ENCODE measurements at places on chromosomes 11 and 22. TPM values are rescaled to one million over a fixed set of nuclear protein-coding genes. Genes with fewer than 3 reads are reported as not detected.

The OR5AL1 gene
- not detected for polyA plus RNA-seq

DNA sequence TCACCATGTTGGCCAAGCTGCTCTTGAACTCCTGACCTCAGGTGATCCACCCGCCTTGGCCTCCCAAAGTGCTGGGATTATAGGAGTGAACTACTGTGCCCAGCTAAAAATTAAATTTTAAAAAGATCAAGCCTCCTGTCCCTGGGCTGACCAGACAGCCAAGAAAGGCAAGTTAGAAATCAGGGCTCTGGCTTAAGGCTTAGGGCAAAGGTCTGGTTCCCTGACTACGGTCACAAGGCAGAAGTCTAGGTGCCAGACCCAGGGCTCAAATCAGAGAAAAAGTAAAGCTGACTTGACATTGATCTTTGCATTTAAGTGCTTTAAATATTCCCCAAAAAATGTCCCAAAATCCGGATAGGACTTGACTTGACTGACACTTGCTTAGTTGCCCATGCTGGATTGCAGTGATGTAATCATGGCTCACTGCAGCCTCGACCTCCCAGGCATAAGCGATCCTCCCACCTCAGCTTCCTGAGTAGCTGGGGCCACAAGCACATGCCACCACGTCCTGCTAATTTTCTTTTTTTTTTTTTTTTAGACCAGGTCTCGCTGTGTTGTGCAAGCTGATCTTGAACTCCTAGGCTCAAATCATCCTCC lies 17.3 kb upstream of the CRKL start:
- no peaks in the 10 kb centered on the region for H3K27me3 ChIP-seq
- H3K4me1 ChIP-seq: no peaks in the 10 kb centered on the region
- no peak overlapping the region for H3K4me3 ChIP-seq

GRCh38 chr22:27880778-27881394 lies 38.2 kb downstream of the PITPNB start:
- H3K4me3 ChIP-seq: no peak overlapping the region
- no peak overlapping the region for H3K27ac ChIP-seq
- H3K27me3 ChIP-seq: no peaks in the 10 kb centered on the region
- no peaks in the 10 kb centered on the region for H3K36me3 ChIP-seq
- no peak for DNase-seq
- peaks cover 5% of the 10 kb centered on the region for H3K4me1 ChIP-seq

The MOGAT2 gene
- polyA plus RNA-seq: 1.1 TPM

The CARNS1 gene
- polyA plus RNA-seq: 0.80 TPM

- H3K4me3 ChIP-seq: no peak overlapping the region
- peaks cover 1% of the 10 kb centered on the region for H3K27me3 ChIP-seq
- H3K27ac ChIP-seq: no peak overlapping the region
- peak; percentile 24 for DNase-seq
These were observed 61.3 kb downstream of the IGLL5 start for GRCh38 chr22:22948651-22949571.

DNA sequence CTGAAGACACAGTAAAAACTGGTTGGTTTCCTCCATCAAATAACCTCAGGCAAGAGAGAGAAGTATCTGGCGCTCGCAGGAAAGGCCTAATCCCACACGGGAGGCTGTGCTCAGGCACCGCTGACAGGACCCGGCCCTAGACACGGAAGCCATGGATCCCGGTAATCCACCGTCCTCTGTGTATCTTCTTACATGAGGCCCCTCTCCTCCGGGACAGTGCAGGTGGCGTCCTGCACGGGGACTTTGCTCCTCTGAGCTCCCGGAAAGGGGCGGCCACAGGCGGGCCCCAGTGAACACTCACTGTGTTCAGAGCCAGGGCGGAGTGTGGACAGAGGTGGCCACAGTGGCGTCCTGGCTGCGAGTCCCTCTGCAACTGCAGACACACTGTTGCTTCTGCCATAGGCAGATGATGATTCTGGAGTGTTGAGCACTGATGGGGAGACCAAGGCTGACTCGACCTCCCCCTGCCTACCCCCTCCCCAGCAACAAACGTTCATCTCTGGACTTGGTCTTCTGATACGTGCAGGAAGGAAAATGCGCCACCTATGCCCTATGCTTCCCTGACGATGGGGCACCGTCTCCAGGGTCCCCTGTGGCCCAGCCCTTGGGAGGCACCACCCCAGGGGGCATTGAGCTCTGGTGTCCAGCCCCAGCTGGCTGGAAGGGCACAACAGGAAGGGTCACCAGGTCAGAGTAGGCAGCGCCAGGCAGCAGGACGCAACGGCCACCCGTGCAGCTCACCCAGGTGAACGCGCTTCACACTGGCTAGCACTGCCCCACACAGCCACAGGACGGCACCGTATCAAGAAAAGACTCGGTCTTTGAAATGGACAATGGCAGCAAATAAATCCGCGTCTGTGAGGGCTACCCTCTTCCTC lies 95.7 kb downstream of the TRMU start:
- no peak overlapping the region for H3K27ac ChIP-seq
- H3K4me1 ChIP-seq: no peaks in the 10 kb centered on the region
- H3K4me3 ChIP-seq: no peak overlapping the region
- DNase-seq: no peak
- no peaks in the 10 kb centered on the region for H3K36me3 ChIP-seq

DNA sequence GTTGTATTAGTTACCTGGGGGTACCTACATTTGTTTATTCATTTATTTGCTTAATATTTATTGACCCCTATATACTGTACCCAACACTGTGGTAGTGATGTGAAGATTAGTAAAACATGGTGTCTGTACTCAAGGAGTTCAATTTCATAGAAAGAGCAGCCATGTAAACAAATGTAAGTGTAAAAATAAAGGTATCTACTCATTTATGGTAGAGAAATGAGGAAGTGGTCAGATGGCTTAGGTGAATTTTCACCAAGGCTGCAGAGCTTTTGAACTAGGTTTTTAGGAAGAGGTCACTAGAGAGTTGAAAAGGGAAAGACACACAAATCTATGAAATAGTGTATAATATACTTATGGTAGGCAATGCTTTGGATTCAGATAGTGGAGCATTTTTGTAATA lies 11.1 kb downstream of the CTR9 start:
- H3K4me1 ChIP-seq: no peaks in the 10 kb centered on the region
- no peak for DNase-seq
- H3K36me3 ChIP-seq: peaks cover 8% of the 10 kb centered on the region

GRCh38 chr11:37788141-37788877 lies 1190.3 kb upstream of the RAG2 start:
- H3K4me3 ChIP-seq: no peak overlapping the region
- H3K27me3 ChIP-seq: no peaks in the 10 kb centered on the region
- DNase-seq: no peak
- H3K36me3 ChIP-seq: no peaks in the 10 kb centered on the region

GRCh38 chr11:70531281-70532065 lies 133.1 kb downstream of the CTTN start:
- no peak overlapping the region for H3K27ac ChIP-seq
- H3K4me1 ChIP-seq: no peaks in the 10 kb centered on the region
- H3K36me3 ChIP-seq: no peaks in the 10 kb centered on the region

The IL18 gene
- 37.4 TPM for polyA plus RNA-seq

- no peak overlapping the region for H3K27ac ChIP-seq
- DNase-seq: no peak
These were observed 9.4 kb downstream of the GSTP1 start for GRCh38 chr11:67592880-67593564.

The RIBC2 gene
- not detected for polyA plus RNA-seq

- H3K27me3 ChIP-seq: no peaks in the 10 kb centered on the region
- no peak overlapping the region for H3K4me3 ChIP-seq
- no peak overlapping the region for H3K27ac ChIP-seq
- H3K36me3 ChIP-seq: no peaks in the 10 kb centered on the region
These were observed 63.5 kb upstream of the WNT11 start for GRCh38 chr11:76269661-76270261.

The MYRF gene
- polyA plus RNA-seq: 6.0 TPM

- no peaks in the 10 kb centered on the region for H3K27me3 ChIP-seq
- peak overlapping the region; percentile 72 for H3K4me3 ChIP-seq
- DNase-seq: no peak
- H3K4me1 ChIP-seq: no peaks in the 10 kb centered on the region
- peak overlapping the region; percentile 96 for H3K27ac ChIP-seq
These were observed 499 bp downstream of the ATL3 start for GRCh38 chr11:63670433-63671321.

The RFPL3 gene
- not detected for polyA plus RNA-seq

GRCh38 chr11:73907191-73907590 lies 30.4 kb downstream of the PAAF1 start:
- no peak for DNase-seq
- H3K27ac ChIP-seq: no peak overlapping the region
- peaks cover 10% of the 10 kb centered on the region for H3K36me3 ChIP-seq
- H3K27me3 ChIP-seq: no peaks in the 10 kb centered on the region
- no peak overlapping the region for H3K4me3 ChIP-seq

GRCh38 chr11:66845143-66845875 lies 2.1 kb downstream of the RCE1 start:
- no peaks in the 10 kb centered on the region for H3K27me3 ChIP-seq
- peaks cover 5% of the 10 kb centered on the region for H3K36me3 ChIP-seq
- H3K4me1 ChIP-seq: no peaks in the 10 kb centered on the region
- H3K4me3 ChIP-seq: no peak overlapping the region

The OR52E8 gene
- polyA plus RNA-seq: not detected

- peaks cover 1% of the 10 kb centered on the region for H3K36me3 ChIP-seq
- no peak overlapping the region for H3K27ac ChIP-seq
These were observed 783 bp upstream of the ANKRD54 start for GRCh38 chr22:37844904-37845329.
